AG04449 (cell line): ENCODE measurements at places on chromosomes 3 and 15.

- DNase-seq, result no peak
Observed at GRCh38 chr3:103918336-103918735, 1448.4 kb upstream of the ALCAM start.

- DNase-seq, result no peak
Observed at GRCh38 chr3:47057212-47057671, 77.8 kb downstream of the NBEAL2 start.

- no peak for DNase-seq
Observed at GRCh38 chr3:10317961-10318350, 3.0 kb downstream of the SEC13 start.

DNA sequence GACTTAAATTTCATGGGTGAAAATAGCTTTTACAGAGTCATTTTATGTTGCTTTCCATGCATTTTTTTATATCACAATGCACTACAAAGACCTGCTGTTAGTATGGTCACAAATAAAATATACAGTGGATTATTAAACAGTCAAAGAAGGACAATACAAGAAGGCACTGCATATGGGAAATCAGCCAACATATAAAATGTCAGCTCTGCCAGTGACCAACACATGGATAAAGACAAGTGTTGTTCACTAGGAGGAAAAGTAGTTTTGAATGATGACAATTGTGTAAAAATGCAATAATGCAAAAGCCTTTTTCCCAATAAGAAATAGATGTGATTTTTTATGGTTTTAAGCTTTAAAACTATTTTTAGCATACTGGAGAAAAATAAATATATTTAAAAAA, 425.3 kb upstream of the CBLB start:
- no peak for DNase-seq

DNA sequence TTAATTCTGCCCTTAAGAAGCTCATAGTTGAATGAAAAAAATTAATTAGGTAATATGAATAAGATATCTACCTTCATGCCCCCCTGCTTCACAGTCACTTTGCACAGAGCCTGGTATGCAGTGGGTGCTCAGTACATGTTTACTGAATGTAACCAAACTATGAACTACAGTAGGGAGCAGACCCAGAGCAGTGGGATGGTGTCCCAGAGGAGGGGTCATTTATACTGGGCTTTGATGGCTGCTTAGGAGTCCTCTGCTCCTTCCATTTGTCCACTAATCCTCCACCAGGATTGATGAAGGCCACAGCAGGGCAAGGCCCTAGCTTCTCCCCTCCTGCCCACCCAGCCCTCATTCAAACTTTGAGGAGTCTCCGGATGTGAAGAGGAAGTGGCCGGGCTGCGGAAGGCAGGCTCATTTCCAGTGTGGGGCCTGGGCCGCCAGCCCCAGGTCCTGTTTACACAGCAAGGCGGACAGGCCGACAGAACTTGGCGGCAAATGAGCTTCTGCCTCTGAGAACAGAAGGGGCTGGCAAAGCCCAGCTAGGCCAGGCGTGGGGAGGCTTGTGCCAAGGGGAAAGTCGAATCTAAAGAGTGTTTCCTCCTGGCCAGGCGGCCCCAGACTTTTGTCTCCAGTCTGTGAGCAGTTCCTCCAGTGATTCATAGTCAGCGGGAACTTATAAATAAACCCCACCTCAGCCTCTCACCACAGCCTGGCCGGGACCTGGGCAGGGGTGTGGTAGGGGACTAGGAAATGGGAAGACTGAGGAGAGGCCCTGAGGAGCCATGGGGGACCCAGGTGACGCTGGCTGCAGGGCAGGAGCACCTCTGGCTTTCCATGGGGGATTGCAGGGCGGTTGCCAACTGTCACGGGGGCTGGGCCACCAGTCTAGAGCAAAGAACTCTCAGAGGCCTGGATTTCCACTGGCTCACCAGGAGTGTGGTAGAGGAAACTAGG, 51.6 kb upstream of the LCTL start:
- DNase-seq, result no peak

- DNase-seq, result no peak
Observed at GRCh38 chr3:140794507-140794906, 116.6 kb downstream of the TRIM42 start.

DNA sequence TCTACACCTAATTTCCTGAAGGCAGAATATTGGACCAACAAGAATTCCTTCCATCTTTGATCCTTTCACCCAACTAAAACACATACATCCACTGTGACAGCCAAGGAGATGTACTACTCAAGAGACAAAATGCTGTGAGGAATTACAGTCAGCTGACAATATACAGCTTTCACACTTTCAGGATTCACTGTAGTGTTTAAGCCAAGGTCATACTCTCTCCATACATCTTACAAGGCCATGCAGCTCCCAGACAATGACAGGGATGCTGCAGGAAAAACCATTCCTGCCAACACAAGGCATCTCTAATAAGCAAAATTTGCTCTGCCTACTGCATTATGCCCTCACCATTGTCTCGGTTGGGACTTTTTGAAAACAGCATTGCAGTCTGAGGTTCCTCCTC, 170.7 kb downstream of the TBC1D5 start:
- no peak for DNase-seq

GRCh38 chr3:15303728-15304127, 28.7 kb downstream of the SH3BP5 start:
- no peak for DNase-seq

DNA sequence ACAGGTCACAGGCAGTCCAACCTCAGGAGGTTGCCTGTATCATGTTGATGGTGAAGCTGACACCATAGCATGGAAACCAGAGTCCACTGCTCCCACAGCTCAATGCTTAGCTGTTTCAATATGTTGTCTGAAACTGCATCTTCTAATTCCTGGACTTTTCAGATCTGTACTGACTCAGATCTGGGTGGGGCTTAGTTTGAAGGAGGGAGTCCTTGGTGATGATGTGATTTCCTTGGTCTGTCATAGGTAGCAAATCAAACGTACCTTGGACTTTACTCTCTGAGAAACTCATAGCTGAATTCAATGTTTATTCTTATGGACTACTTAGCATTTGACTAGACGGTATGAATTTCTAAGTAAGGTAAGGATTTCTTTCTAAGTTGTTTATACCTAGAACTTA, at the start of gene HHLA2:
Gene HHLA2, plus strand, starts transcription at position 310 of the 400 bp plus-strand sequence. CDS start 55,266 bp downstream, outside the sequence.
- no peak for DNase-seq

DNA sequence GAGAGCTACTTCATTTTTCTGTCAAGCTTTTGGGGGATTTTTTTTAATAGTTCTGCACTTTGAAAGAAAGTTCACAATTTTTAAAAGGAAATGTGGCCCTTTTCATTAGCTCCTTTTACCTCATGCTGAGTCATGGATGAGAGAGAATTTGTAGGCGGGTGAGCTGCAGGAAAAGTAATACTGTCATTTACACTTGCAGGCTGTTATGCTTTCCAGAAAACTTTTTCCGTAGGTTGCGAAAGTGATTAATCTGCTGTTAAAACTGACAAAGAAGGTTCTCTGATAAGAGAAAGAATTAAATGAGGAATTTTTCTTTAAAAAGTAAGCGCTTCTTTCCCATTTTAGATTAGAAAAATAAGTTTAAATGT, 430.2 kb downstream of the LPP start:
- no peak for DNase-seq

DNA sequence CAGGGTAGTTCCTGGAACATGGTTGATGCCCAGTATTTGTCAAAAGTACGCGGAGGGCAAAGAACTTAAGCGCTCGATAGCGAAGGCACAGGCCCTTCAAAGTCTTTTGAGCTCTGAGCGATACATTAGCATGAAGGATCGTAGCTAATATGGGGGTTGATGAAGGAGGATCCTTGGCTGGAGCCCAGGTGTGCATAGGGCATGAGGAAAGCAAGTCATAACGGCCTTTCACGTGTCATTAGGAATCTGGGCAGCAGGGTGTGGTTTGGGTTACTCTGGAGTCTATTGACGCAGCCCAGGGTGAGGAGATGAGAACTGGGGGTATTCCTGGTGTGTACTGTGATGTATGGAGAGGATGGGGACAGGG, 31.7 kb downstream of the SPINK8 start:
- DNase-seq, result no peak

DNA sequence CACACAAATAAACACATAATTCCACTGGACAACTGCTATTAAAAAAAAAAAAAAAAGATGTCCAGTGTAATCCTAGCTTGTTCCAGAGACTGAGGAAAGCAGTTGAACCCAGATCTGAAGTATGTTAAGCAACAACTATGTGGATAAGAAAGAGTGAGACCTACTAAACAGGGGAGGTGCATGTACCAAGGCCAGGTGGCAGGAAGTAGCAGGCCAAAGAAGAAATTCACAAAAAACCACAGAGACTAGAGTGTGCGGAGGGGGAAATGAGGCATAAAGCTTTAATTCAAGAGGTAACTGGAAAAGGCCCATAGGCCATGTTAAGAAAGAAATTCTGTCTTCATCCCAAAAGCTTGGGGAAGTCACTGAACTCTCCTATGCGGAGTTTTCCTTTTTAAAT, 490.0 kb downstream of the NAALADL2 start:
- DNase-seq, result no peak

GRCh38 chr15:26243382-26243781, 380.3 kb upstream of the ATP10A start:
- DNase-seq, result no peak

DNA sequence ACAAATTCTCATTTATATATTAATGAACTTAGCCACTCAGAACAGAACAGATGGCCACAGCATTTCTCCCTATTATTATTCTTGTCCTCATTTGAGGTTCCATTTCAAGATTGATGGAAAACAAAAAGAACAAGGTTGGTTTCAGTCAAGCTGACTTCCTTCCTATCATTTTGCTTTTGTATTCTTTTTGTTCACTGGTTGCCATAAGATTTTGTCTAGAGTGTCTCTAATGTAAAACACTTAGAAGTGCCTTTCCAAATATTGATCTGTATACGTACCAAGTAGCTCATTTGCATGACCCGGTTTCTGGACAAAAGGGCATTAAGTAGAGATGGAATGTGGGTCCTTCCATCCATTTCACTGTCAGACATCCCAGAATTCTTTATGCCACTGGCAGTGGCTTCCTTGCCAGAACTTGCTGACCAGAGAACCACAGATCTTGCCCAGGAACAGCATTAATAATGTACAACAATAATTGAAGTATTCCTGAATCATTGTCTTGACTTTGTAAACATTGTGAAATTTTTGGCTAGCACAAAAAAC, 63.8 kb downstream of the PEX5L start:
- no peak for DNase-seq
